ENCODE measurements at places on chromosomes 3 and 15.

GRCh38 chr3:129345971-129346370 lies 67.3 kb downstream of the HMCES start:
- no peak for DNase-seq

DNA sequence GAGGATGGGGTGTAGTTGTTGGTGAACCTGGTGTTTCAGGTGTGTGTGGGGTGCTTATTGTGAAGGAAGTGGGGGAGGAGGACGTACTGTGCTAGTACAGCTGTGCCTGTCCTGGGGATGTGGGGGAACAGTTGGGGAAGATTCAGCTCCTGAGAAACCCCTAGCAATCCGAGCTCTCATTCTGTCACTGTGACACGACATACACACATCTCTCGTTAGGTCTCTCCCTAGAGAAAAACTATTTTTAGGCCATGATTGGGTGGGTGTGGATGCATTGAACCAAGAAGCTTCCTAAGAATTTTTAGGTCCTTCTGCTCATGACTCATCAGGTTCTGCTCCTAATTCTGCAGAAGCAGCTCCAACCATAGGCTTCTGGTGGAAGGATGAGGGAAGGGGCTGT lies 54.3 kb downstream of the SLC30A4 start:
- no peak for DNase-seq

DNA sequence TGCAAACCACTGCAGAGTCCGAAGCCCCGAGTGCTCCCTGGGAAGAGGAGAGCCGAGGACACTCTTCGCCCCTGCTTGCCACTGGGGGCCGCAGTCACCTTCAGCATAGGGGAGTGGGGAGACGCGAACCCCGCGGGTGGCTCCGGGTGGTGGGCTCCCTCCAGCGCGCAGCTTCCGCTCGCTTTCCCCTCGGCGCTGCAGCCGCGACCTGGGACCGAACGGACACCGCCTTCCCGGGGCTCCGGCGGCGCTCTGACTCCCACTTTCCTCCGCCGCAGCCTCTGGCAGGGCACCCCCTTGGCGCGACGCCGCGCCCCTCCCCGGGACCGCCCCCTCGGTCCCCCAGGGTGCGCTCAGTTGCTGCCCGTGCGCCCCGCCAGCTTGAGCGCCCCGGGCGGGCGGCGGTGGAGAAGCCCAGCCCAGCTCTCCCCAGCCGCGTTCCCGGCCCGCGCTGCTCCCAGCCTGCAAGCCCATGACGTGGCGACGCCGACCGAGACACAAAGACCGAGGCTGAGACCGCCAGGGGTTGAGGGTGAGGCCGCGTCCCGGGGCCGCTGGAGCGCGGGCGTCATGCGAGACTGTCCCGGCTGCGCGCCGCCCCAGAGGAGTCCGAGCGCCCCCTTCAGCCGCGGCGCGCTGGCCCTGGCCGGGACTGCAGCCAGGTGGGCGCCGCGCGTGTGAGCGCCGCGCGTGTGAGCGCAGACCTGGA lies at the start of gene MINAR1:
MINAR1 (plus strand) TSS at position 701 of the 709 bp plus-strand sequence. CDS start 23,812 bp downstream, outside the sequence.
- no peak for DNase-seq

- no peak for DNase-seq
Observed at GRCh38 chr3:61360297-61360965, 109.2 kb upstream of the FHIT start.

- DNase-seq: no peak
Observed at GRCh38 chr15:35827141-35827540, 281.2 kb upstream of the DPH6 start.

- no peak for DNase-seq
Observed at GRCh38 chr3:33388374-33389100, 51.7 kb downstream of the UBP1 start.

- DNase-seq: no peak
Observed at GRCh38 chr3:115857518-115858136, 234.3 kb downstream of the GAP43 start.

GRCh38 chr15:79862191-79862590 lies 34.6 kb downstream of the MTHFS start:
- DNase-seq: no peak
